ENCODE measurements at places on chromosomes 6 and 20.

GRCh38 chr6:41022294-41022693 is 16.7 kb downstream of the UNC5CL start:
- DNase-seq = no peak

DNA sequence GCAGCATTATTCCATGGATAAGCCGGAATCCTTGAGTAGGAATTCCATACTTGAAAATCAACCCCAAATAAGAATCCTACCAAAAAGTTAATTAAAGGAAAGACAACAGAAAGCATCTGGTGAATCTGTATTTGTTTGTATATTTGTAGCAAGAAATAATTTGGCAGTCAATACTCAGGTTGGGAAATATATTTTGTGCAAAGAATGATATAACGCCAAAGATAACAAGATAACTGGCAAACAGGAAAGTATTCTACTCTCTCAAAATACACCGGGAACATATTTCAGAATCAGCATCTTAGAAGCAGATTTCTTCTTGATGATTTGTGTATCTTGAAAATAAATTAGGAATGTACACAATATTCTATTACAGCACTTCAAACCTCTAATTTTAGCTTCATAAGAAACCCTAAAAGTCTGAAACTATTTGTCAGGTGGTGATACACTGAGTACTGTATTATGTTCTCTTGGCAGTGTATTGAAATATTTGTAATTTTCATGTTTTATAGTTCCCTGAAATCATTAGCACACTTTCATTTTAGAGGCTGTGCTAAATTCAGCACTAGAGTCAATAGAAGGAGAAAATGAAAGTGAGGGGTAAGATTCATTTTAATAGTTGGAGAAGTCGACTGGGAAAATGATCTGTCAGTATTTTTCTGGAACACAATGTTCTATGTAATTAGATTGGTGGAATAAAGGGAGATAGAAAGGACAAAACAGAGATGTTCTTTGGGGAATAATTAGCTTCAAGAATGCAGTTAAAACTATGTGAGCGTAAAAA is 879.7 kb upstream of the GJE1 start:
- no peak for DNase-seq

- no peak for DNase-seq
Measured at GRCh38 chr20:53579581-53580375, 13.9 kb downstream of the ZNF217 start.

GRCh38 chr20:4112481-4113421 is 97.4 kb upstream of the RNF24 start:
- no peak for DNase-seq

DNA sequence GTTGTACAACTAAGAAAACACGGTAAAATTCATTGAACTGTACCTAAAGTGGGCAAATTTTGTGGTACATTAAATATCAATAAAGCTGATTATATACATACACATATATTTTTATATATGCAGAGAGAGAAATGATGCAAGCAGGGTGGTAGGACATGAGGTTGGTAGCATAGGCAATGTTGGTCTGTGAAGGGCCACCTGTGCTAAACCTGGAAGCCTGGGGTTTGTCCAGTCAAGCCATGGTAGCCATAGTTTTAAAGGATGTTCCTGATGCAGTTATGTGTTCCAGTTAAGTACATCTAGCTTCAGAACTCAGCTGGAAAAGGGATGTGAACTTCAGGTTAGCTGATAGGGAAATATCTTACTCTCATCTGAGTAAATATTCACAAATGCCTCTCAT is 60.1 kb downstream of the TRIM38 start:
- no peak for DNase-seq
